ENCODE measurements at places on chromosomes 11 and 22.

DNA sequence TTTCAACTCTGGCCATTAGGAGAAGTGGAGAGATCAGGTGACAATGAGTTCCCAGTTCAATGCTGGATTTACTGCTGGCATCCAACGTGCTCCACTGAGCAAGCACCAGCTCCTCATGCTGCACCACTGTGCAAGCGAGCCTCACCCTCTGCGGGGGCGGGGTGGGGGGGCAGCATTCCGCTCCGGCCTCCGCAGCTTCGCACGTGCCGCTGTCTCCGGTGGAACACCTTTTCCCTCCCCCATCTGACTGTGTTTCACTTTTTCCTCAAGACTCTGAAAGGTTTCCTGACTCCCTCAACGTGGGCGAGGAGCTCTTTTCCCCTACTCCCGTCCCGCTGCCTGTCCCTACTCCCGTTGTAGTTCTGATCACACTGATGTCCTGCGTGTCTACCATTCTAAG, 835 bp upstream of the RHOD start:
- no peak for DNase-seq

DNA sequence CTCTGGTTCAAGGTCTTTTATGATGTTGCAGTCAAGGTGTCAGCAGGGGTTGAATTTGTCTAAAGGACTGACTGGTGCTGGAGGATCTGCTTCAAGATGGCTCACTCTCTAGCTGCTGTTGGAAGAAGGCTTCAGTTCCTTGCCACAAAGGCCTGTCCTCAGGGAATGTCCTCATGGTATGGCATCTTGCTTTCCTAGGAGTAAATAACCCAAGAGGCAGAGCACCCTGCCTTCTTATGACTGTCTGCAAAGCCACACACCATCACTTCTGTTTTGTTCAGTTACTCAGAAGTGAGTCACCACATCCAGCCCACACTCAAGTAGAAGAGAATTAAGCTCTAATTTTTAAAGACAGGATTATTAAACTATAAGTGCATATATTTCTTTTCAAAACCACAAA, 45.2 kb downstream of the PLAAT5 start:
- DNase-seq, result no peak

- DNase-seq, result no peak
Observed at GRCh38 chr11:131305005-131305404, 65.4 kb upstream of the NTM start.

GRCh38 chr11:21494946-21495345, 697.9 kb upstream of the ANO5 start:
- DNase-seq, result no peak

GRCh38 chr22:44186121-44186510, 5.4 kb downstream of the PARVG start:
- no peak for DNase-seq

DNA sequence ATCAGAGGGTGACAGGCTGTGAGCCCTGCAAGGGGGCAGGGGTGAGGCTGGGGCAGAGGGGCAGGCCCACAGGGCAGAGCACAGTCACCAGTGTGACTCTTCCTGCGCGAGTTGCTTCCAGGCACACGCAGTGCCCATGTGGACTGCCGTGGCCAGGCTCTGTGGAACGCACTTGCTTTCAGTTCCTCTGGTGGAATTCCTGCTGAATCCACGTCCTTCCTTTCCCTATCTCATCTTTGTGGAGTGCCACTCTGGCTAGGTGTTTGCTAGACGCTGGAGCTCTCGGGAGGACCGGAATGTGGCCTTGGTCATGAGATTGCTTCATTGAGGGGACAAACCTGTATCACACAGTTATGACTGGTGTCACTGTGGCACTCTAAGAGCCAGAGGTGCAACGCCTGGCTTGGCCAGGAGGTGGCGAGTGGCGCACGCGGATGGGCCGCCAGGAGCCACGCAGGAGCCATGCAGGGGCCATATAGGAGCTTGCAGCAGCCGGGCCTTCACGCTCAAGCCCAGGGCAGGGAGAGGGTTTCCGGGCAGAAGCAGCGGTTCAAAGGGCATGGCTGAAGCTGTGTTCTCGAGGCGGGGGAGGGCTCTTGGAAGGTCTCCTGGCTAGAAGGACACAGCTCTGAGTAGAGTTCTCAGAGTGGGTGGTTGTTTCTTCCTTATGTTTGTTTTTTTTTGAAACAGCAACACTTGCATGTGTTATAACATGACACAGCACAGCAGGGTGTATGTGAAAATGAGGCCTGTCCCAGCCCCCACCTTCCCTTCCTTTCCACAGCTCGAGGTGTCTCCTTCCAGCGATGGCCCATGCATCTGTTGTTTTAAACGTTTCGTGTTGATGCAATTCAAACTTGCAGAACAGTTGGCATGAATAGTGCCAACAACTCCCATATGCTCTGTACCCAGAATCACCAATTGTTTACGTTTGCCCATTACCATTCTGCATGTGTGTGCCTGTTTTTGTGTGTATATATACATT, 36.2 kb downstream of the TBC1D22A start:
- peak; percentile 32 for DNase-seq

- DNase-seq, result peak; percentile 16
Observed at GRCh38 chr22:37284805-37285355, 2.6 kb downstream of the CYTH4 start.

DNA sequence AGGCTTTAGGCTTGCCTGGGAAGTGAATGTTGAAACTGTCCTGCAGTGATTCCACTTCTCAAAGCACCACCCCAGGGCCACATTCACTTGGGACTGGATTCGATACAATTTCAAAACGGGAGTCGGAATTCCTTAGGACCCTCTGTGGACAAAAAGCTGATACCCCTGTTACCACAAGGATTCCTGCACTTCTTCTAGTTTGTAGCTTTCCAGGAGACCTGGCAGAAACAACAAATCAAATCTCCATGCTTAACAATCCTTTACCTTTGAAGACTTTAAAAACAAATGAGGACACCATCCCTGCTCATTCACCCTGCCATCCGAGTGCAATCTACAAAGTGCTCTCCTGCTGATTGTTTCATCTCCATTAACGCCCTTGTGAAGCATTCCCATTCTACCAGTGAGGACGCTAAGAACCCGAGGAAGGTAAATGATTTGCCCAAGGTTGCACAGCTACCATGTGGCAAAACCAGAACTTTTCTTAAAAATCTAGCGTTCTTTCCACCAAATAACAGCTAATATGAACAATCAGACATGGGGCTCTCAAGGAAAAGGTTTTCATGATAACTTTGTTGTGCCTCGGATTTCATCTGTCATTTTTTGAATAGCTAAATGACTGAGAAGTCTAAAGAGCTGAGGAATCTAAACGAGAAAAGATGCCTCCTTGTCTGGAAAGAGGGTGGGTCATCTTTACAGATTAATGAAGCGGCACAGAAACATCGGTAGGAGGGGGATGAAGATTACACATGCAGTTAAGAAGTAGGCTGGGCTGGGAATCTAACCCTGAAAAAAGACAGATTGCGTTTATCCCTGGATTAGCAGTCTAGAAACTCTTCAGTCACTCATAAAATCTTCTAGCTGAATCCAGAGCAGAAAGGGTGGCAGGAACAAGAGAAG, 720 bp upstream of the MPZL2 start:
- DNase-seq, result no peak

DNA sequence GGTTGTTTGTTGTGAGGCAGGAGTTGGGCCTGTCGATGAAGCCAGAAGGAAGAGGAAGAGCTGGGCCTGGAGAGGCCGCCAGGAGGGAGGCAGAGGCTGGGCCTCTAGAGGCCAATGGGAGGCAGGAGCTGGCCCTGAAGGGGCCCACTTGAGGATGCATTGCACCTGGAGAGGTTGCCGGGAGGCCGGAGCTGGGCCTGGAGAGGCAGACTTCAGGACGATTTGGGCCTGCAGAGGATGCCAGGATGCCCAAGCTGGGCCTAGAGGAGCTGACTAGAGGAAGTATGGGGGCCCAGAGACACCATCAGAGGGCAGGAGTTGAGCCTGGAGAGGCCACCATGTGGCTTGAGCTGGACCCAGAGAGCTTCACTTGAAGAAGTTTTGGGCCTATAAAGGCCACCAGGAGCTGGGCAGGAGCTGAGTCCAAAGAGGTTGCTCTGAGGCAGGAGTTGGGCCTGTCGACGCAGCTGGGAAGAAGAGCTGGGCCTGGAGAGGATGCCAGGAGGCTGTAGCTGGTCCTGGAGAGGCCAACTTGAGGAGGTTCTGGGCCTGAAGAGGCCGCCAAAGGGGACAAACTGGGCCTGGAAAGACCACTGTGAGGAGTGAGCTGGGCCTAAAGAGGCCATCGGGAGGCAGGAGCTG, 39.0 kb downstream of the OR4C45 start:
- DNase-seq, result no peak

- no peak for DNase-seq
Observed at GRCh38 chr11:84264066-84264465, 977.9 kb upstream of the CCDC90B start.

Data from effector CD8-positive, alpha-beta T cell (primary cell).